GM03348 (cell line): ENCODE measurements at places on chromosomes 1 and 21.

GRCh38 chr1:3237570-3237969, 168.6 kb downstream of the PRDM16 start:
- no peak for DNase-seq

DNA sequence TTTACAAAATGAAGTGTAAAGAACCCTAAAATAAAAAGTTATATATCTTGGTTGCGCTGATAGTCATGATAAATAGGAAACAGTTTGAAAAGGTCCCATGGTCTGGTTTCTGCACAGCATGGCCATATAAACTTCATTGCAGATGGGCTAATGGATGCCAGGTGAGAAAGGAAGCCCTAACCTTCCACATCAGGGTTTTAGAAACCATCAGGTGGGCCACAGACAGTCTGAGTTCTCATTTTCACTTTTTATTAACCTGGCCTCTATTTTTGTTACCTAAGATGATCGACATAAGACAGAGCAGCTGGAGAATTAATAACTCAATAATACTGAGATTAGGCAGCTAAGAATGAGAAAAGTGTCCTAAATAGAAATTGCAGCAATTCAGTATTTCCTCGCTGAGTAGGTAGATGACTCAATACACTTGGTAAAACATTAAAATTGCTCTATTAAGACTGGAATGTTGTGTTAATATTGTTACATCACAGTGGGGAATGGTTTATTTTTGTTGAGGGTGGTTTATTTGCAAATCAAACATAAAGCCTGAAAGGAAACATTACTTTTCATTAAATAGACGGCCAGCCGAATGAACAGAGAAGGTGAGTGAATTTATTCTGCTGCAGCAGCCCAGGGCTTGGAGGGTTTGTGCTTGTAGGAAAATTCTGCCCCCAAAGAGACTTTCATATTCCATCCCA, 21.1 kb downstream of the C1orf21 start:
- peak; percentile 37 for DNase-seq

DNA sequence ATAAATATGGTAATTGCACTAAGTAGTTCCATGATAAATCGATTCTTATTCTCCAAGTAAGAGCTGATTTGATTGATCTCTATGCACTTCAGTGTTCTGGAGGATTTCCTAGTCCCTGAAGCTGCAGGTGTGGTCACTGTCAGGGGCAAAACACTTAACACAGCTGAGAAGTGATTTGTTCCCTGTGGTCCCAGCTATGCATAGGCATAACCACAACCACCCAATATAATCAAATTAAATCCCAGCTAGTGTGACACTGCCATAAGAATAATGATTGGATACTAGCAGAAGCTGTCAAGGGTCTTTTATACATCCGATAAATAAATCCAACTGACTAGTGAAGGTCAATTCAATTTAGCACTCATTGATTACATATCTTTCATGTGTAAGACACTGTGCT, 60.1 kb downstream of the PTGER3 start:
- DNase-seq: no peak

DNA sequence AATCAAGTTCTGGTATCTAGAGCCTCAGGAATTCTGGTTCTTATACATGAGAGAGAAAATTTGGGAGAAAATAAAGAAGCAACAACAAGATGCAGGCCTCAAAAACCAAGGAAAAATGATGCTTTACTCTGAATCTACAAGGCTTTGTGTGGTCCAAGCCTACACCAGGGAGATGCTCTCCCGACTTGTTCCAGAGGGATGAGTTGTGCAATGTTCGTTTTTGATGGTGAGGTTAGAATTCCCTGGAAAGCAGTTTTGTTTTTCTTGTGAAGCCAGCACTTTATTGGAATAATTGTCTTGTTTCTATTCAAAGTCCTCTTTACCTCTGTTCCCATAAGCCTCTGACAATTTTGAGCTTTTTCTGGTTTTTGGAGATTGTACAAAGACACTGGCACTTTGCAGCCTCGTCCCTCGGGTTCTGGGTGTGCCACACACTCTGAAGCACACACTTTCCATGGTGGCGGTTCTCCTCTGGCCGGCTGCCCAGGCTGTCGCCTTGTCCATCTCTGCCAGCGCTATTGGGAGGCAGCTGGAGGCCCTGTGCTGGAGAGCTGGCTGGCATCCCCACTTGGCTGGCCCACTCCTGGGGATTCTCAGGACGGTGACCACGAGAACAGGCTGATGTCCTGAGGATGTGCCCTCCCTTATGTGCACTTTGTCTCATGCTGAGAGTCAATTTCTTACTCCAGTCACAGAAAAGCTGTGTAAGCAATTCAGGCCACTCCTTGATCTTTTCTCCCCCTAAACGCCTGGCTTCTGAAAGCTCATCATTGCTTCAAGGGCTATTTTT, 70.2 kb downstream of the EDEM3 start:
- peak; percentile 23 for DNase-seq

GRCh38 chr1:229023651-229024300, 247.1 kb upstream of the RAB4A start:
- no peak for DNase-seq

DNA sequence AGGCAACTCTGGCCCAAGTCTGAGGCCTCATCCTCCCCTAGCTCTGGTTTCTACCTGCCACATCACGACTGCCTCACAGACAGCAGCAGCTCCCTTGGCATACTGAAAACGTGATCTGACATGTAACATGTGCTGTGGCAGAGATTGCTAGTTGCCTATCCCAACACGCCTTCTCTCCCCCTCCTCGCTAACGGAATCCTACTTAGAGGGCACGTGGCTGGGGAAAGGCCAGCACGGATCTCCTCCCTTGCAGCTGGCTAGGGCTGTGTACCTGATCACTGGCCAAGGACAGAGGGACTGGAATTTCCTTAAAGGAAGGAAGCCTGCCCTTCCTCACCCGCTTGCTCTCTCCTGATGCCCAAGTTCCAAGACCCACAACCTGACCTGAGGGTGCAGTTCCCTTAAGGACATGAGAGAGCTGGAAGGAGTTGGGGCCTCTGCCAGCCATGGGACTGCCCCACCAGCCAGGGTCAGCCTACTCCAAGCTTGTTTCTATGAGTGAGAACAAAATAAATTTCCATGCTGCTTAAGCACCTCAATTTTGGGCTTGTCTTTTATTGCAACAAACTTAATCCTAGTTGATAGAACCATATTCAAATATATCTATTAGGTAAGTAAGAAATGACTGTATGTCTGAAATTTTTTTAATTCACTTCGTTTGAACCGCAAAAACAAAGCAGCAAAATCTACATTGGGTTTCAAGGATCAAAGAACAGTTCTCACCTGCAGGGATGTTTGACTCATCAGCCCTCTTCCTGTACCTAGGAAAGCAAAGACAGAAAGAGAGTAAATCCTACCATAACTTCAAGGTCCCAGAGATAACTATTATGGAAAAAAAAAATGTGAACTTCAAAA, 7.2 kb downstream of the SETD4 start:
- DNase-seq: no peak

DNA sequence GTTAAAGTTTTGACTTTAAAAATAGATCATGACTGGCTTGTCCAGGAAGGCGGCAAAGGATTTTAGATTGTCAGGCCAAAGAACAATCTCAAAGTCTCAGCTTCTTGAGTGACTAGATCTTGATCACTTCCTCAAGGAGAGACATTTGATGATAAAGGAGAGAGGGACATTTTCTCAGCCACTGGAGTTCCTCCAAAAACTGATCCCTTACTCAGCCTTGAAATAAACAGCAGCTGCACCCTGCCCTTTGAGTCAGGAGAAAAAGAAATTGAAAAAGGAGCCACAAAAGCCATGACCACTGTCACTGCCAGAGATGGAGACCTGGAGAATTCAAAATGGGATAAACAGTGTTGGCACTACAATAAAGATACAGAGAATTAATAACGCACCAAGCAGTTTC, 288.4 kb upstream of the PRMT6 start:
- no peak for DNase-seq

DNA sequence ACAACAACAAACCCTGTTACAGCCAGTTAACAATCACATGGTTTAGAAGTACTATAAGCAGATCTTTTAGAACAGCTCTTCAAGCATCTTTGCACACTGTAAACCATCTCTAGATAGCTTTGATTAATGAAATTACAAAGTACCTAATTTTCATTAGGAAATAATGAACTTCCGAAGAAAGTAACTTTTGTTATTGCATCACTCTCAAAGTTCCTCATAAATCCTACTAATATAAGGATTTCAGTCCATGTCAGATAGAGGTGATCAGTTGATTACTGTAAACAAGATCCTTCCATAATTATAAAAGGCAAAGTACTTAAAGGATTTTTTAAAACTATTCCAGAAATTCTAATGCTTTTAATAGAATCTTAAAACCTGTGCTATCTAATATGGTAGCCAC, 58.2 kb downstream of the FAF1 start:
- DNase-seq: no peak

GRCh38 chr21:45482899-45483821, 59.1 kb downstream of the SLC19A1 start:
- DNase-seq: no peak

- no peak for DNase-seq
These were observed 264 bp downstream of the FCRL3 start for GRCh38 chr1:157700305-157700704.

- peak; percentile 76 for DNase-seq
These were observed 20.4 kb downstream of the H3-3A start for GRCh38 chr1:226082959-226083301.

- DNase-seq: no peak
These were observed 26.0 kb downstream of the S1PR1 start for GRCh38 chr1:101262630-101263348.

- DNase-seq: no peak
These were observed 101.4 kb upstream of the KCNK1 start for GRCh38 chr1:233512538-233512937.

- no peak for DNase-seq
These were observed 6.5 kb upstream of the CSTB start for GRCh38 chr21:43782431-43783097.

DNA sequence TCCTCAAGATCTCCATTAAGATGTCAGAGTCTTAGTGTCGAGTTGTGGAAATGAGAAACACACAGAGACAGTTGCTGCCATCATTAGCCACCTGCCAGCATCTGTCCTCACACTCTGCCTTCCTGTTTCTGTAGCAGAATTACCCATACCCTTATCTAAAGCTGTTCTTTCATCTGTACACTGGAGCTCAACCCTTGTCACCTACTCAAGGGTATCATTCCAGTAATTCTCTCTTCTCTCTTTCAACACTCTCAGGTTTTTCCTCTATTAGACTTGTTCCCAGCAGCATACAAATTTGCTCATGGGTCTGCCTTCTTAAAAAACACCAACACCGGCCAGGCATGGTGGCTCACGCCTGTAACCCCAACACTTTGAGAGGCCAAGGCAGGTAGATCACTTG, 27.4 kb upstream of the RNF2 start:
- DNase-seq: no peak

DNA sequence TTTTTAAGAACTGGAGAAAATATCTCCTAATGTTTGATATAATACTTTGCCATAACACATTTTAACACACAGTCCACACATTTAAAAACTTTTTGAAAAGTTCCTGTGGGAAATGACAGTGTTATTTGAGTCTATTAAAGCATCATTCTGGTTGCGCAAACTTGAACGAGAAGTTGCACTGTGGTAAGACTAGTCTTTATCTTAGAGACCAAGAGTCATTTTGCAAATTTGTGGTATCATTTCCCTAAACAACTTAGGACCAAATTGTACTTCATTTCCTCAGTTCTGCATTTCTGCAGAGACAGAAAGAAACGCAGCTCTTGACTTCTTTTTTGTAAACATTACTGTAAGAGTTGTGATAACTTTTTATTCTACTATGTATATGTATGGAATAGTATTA, at the start of gene RGS18:
TSS of gene RGS18 (plus strand) at position 282 of the 400 bp plus-strand sequence. CDS start 176 bp downstream, outside the sequence.
- DNase-seq: no peak

DNA sequence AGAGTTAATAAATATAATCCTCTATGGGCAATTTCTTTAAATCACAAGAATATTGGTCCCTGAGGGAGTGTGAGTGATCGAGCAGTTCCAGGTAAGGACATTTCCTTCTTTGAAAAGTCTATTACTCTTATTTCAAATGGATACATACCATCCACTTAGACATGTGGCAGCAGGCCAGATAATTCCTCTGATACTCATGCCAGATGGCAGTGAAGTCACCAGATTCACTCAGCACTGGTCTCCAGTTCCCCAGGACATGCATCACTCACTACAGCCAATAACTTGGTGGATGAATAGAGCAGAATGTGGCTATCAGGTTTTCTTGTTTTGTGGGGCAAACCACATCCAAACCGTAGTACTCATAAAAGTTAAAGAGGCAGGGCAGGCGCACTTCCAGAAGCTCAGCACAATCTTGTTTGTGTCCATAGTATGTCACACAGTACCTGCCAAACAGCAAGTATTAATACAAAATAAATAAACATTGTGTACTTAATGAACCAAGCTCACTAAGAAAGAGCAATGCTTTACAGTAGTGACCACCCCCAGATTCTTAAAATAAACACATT, 74.2 kb upstream of the CD53 start:
- no peak for DNase-seq

- DNase-seq: no peak
These were observed 158.7 kb downstream of the SIPA1L2 start for GRCh38 chr1:232471250-232471649.

DNA sequence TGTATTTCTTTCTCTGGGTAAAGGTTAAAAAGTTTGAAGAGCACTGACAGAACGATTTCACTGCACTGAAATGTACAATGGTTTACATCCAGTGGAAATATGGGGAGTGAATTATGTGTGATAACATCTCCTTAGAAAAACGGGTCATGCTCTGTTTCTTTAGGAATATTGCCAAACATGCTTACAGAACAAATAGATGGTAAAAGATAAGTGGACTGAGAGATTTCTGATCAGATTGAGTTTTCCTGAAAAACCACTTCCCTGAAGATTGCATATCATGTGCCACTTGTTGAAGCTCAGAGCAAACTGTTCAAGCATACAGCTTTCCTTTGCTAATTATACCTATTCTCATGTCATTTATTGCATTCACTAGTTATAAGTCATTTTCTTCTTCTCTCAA, 29.9 kb upstream of the DISP1 start:
- DNase-seq: no peak

GRCh38 chr1:169624122-169624521, 5.8 kb downstream of the SELP start:
- no peak for DNase-seq

DNA sequence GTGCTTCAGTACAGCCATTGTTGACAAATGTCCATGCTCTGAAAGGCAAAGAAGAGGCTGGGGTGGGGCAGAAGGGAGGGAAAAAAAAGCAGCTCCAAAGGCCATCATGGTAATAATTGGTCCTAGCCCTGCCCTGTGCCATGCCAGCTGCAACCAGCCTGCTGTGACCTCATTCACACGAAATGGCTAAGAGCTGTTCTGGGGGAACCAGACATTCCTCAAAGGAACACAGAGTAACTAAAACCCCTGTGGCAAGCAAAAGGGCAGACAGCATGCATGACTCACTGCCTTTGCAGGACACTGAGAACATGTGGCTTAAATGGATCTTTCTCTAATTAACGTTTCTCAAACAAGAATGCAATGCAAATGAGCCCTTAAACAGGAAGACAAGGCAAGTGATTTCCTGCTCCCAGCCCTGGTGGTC, 42.3 kb downstream of the STYXL2 start:
- no peak for DNase-seq

- no peak for DNase-seq
These were observed 19.7 kb upstream of the GPR52 start for GRCh38 chr1:174428033-174428432.

- peak; percentile 66 for DNase-seq
These were observed 15.5 kb downstream of the IFNGR2 start for GRCh38 chr21:33418691-33419090.

- DNase-seq: no peak
These were observed 24.7 kb downstream of the SLC35A3 start for GRCh38 chr1:99994496-99994895.
